ENCODE measurements at places on chromosomes 2 and 18.

- DNase-seq = no peak
These were observed 62.2 kb downstream of the OSBPL6 start for GRCh38 chr2:178256382-178257042.

DNA sequence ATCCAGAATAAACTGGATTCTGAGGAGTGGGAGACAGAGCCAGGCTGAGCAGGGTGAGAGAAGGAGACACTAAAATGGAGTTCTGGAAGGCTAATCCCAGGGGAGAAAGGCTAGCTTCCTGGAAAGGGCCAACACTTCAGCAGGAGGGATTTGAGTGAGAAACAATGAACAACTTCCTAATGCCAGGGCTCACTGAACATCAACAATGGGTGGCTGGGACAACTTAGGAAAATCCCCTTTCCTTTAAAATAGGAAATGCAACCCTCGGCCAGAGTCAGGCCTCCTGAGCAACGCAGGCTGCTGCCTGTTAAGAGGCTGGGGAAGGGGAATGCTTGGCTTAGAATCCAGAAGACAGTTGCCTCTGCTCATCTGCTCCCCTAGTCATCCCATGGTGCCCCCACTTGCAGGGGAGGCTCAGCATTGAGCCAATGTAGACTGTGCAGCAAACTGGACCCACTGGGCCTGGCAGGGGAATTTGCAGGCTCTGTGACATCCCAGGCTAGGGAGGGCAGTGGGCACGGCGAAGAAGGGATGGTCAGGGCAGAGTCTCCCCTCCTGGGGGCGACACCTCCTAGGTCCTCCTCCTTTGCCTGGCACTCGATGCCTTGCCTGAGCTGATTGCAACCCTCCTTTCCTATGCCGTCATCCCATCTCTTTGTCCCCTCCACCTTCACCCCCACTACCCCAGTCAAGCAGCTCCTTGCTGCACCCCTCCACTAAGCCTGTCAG is 182.5 kb downstream of the TNS1 start:
- DNase-seq = no peak

- DNase-seq = peak; percentile 73
These were observed 2.4 kb upstream of the HOXD8 start for GRCh38 chr2:176126929-176127773.

DNA sequence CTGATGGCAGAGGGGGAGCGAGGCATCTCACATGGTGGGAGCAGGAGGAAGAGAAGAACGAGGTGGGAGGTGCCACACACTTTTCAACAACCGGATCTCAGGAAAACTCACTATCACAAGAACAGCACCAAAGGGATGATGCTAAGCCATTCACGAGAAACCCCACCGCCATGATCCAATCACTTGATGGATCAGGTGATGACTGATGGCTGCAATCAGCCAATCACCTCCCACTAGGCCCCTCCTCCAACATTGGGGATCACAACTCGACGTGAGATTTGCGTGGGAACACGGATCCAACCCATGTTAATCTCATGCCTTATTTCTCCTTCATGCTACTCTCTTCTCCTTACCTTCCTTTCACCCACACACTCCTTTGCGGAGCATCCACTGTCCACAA is 143.6 kb downstream of the ANTXR1 start:
- no peak for DNase-seq

DNA sequence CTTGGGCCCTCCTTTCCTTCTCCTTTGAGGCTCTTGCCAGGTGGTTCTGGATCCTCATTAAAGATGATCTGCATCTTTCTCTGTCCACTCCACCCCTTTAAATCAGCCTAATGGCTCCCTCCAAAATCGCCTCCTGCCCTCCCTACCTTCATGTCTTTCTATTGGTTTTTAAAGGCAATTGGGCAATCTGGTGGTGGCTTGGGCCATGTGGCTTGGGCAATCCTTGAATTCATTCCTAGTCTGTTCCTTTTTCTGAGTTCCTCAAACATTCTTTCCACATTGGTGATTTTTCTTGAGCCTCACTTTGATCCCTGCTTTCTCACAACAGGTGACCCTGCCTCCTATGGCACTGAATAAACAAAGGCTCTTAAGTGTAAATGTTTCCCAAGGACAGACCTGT is 266.2 kb upstream of the REV1 start:
- DNase-seq = no peak

GRCh38 chr18:79789901-79790890 is 7.5 kb upstream of the KCNG2 start:
- DNase-seq = peak; percentile 76

GRCh38 chr18:79353267-79353666 is 42.5 kb upstream of the NFATC1 start:
- no peak for DNase-seq

- DNase-seq = no peak
These were observed 355.3 kb upstream of the NRXN1 start for GRCh38 chr2:51387235-51387634.

GRCh38 chr18:62425465-62426190 is 97.2 kb upstream of the ZCCHC2 start:
- peak; percentile 91 for DNase-seq

DNA sequence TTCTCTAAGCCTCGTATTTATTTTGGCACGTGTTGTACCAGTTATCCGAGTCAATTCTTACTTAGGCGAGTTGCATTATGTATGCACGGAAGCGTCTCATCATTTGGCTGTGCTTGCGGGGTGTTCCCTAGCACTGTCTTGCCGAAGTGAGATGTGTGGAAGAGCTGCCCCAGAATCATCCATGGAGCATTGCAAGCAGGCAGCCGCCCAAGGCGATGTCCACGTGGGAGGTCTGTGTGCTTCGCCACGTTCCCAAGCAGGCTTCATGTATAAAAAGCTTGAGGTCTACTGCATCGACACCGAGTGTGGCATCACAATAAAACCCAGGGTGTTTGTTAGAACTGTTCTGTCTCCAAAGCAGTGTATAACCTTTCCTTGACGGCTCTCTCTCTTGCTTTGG is 849.9 kb downstream of the DCDC2C start:
- DNase-seq = no peak

DNA sequence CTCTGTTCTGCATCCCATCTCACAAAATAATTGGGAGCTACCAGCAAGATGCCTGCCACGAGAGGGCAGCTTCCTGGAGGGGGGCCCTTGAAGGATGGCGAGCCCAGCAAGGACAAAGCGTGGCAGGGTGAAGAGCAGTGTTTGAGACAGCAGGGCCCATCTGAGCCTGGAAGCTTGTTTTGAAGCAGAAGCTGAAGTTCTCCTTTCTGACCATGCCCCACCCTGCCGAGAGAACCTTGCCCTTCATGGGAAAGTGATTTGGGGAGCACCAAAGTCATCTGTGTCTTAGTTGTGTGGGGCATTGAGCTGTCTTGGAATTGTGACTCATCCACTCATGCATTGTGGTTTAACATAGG is 216.3 kb downstream of the BCL11A start:
- DNase-seq = no peak

- DNase-seq = peak; percentile 66
These were observed 860 bp upstream of the KCNJ3 start for GRCh38 chr2:154697418-154698252.

- DNase-seq = peak; percentile 65
These were observed 201.8 kb upstream of the KLHL14 start for GRCh38 chr18:32974421-32975162.

GRCh38 chr2:159090514-159091201 is 122.2 kb downstream of the TANC1 start:
- DNase-seq = no peak

DNA sequence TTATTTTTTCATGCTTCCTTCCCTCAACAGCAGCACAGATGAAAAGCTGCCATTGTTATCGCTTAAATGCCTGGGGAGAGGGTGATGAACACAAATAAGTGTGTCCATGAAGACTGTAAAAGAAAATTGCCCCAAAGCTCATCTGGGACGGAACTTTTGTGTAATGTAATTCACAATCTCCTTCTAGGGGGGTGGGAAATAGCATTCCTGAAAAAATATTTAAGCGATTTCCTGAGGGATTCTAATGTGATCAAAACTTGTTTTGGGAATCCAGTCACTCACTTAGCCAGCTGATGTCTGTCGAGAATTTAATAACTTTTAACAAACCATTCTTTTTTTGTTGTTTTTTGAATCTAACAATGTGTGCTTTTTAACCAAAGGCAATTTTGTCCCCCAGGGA is 427.9 kb downstream of the PLCL1 start:
- DNase-seq = no peak

- DNase-seq = no peak
These were observed 15.6 kb upstream of the STRN start for GRCh38 chr2:36981911-36982310.

GRCh38 chr2:46939626-46940359 is 24.2 kb upstream of the MCFD2 start:
- no peak for DNase-seq

DNA sequence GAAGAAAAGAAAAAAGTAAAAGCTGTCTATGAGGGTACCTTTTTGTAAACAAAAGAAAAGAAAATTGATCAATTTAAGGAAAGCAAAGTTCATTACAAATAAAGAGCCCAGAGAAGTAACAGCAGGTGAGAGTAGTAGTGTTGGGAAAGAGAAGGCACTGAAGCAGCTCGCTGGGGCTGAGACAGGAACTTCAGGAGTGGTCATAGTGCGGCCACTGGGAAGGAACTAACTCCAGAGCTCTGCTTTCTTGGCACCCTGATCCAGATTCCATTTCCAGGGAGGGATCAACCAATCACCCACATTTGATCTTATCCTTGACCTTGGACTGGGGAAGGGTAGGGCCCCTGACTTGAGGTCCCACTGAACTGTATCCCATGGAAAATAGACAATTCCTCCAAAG is 617.6 kb downstream of the CPS1 start:
- DNase-seq = no peak

DNA sequence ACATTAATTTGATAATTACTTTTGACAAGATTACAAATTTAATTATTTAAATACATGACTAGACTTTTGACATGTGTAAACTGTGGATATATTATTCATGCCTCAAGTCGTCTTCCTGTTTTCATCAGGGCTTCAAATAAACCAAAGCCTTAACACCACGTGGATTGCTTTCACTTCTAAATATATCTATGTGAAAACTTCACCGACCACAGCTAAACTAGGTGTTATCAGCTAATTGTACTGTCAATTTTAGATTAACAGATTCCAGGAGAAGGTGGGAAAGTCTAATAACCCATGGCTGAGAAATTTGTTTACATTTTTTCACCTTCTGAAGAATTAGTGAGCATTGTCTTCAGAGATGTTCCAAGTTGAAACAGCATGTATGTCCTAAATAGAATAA is 494.7 kb upstream of the FAM98A start:
- DNase-seq = no peak

- DNase-seq = no peak
These were observed 127.9 kb downstream of the THADA start for GRCh38 chr2:43467891-43468290.

GRCh38 chr2:44296653-44297052 is 21.4 kb downstream of the SLC3A1 start:
- DNase-seq = no peak

DNA sequence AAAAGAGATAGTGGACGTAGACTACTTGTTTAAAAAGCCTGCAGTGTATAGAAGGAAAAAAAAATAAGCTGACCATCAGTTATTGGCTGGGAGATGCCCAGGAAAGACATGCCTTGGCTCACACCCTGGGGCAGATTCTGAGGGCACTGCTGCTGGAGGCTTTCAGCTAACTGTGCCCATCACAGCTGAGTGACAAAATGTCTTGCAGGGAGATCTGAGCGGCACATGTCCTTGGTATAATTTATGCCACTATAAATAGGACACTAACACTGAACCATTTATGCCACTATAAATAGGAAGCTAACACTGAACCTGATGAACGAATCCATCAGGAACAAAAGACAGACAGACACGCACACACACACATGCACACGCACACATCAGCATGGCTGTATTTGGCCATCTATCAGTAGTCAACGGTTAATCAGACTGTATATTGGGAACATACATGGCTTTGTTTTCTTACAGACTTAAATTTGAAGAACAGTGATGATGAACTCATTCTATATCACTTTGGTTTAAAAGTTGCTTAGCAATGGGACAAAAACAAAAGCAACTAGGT is 68.2 kb upstream of the NOSTRIN start:
- no peak for DNase-seq

DNA sequence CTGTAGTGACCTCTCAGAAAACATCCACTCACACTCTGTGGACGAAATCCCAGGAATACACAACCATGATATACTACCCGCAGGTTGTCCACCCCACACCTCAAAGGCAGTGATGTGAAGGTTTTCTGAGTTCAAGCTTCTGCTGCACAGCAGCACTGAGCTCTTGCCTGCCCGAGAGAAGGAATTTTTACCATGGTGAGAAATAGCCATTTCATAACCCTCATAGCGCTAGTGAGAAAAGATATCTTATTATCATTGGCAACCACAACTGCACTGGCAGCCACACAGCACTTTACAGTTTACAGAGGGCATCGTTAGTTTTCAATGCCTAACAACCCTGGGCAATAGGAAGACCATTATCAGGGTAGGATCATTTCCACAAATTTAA is 36.9 kb downstream of the NAPG start:
- DNase-seq = no peak

GRCh38 chr18:61064911-61065310 is 268.3 kb upstream of the CDH20 start:
- DNase-seq = peak; percentile 63

DNA sequence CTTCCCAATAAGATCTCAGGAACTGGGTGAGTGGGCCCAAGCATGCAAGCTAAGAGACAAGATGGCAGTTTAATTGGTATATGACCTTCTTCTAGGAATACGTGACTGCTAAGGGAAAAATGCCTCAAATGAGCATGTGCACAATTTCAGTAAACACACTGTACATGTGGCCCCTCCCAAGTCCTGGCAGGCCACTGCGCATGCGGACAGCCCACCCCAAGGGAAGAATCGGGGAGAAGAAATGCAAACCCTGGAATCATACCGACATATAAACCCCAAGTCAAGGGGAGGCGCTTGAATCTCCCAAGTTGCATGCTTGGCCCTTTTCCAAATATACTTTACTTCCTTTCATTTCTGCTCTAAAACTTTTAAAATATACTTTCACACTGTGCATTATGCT is 15.2 kb upstream of the CCDC93 start:
- no peak for DNase-seq

- DNase-seq = no peak
These were observed 180.1 kb downstream of the MGAT5 start for GRCh38 chr2:134433979-134434378.

GRCh38 chr2:52220393-52220792 is 1188.5 kb upstream of the NRXN1 start:
- peak; percentile 96 for DNase-seq

DNA sequence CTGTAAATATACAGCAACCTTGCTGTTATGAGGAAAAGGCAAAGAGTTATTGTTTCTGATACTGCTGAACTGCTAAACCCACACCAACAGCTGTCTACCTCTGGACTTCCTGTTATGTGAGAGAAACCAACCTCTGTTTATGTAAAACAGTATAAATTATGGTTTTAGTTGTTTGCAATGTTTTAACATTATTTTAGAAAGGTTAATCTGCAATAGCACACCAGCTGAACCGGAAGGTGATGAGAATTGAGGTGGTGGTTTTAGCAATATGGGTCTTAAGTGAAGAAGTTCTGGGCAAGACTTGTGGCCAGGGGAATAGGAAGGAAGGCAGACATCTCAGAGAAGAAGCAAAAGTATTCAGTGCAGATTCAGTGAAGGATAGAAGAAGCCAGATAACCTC is 237.8 kb downstream of the PLCL1 start:
- no peak for DNase-seq
